ENCODE measurements at places on chromosomes 1 and 21.

DNA sequence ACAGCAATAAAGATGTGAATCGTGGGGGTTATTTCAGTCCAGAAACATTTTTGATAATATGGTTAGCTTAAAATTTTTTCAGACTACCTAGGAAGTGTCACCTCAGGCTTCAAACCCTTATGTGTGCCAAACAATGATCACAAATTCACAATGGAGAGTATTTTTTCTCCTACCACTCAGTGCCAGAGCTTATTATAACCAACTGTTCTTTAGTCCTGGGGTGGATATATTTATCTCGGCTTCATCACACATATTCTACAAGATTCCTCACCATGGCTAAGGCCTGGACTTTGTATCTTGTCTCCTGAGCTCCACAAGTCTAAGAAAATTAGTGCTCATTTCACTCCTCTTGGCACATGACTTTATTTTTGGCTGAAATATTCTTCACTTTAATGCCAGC is 629.1 kb downstream of the RWDD3 start:
- no peak for DNase-seq

- DNase-seq = no peak
Observed at GRCh38 chr1:204568576-204569315, 52.5 kb downstream of the MDM4 start.

- DNase-seq = no peak
Observed at GRCh38 chr1:180945151-180945550, 32.5 kb downstream of the KIAA1614 start.

GRCh38 chr1:77316006-77316405 is 34.2 kb downstream of the AK5 start:
- no peak for DNase-seq

DNA sequence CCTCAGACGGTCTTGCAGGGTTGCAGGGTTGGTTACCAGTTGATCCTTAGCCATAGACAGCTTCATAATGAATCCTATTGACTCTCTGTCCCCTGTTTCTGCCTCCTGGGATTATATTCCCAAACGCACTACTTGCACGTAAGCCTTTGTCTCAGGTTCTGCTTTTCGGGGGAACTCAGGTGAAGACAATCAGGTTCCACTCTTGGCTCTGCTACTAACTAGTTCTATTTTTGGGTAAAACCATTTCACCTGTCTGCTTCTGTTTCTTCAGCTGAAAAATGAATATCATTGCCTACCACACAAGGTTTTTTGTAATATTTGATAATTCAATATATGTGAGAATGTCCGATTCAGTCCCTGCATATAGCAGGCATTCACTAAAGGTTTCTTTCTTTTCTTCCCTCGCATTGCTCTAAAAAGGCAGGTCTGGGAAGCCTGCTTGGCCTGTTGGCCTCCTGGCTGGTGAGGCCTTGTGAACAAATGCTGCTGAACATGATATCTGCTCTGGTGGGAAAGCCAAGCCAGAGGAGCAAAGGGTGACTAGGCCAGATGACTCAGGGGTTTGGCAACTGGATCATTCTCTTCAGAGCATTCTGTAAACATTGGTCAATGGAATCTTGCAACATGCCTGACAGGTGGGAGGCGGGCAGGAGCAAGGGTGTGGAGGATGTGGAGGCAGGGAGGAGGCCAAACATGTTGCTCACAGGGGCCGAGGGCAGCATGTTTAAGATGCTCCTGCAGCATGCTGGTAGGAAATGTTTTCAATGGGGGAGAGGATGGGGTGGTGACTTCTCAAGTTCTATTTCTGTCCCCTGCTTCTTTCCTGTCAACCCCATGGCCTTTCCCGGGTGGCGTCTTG is 23.8 kb downstream of the IER5 start:
- no peak for DNase-seq

DNA sequence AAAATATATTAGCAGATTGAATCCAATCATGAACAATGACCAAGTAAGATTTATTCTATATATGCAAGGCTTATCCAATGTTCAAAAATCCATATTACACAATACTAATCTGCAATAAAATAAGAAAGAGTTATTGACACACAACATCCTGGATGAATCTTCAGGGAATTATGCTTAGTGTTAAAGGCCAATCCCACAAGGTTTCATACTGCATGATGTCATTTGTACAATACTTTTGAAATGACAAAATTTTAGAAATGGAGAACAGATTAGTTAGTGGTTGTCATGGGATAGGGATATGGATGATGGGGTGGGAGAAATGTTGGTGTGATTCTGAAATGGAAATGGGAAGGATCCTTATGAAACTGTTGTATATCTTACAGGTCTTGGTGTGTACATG is 425.7 kb downstream of the SIPA1L2 start:
- no peak for DNase-seq

DNA sequence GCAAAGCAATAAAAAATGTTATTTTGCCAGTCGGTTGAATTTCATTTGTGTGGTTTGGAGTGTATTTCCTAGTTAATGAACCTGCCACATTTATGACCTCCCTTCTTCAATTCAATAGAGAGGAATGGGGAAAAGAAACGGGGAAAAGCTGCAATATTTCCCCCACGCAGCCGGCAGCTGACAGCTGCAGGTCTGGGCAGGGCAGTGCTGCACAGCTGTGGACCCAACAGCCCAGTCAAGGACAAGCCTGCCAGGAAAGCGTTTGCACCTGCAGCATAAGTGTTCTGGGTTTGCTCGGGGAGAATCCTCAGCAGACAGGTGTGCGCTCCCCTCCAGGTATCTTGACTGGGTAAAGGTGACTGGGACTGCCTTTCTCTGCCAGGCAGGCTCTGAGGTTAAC is 53.4 kb downstream of the FBXO2 start:
- no peak for DNase-seq

DNA sequence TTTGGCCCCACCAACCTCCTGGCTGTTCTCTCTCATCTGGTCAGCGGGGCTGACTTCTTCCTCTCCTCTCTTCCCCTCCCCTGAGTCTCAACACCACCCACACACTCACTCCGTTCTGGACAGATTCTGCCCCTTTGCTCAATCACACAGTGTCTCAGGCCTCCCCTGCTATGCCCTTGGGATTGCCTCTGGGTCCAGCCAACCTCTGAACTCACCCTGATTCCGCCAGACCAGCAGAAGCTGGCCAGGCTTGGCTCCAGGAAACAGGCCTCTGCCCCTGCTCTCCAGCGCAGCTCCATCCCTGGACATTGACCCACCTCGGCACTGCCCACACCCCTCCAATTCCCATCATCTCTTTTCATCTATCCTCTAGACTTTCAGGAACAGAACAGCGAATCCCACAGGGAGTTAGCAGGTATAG is 22.1 kb downstream of the AHDC1 start:
- no peak for DNase-seq

- no peak for DNase-seq
Observed at GRCh38 chr1:185645162-185645640, 89.0 kb upstream of the HMCN1 start.

DNA sequence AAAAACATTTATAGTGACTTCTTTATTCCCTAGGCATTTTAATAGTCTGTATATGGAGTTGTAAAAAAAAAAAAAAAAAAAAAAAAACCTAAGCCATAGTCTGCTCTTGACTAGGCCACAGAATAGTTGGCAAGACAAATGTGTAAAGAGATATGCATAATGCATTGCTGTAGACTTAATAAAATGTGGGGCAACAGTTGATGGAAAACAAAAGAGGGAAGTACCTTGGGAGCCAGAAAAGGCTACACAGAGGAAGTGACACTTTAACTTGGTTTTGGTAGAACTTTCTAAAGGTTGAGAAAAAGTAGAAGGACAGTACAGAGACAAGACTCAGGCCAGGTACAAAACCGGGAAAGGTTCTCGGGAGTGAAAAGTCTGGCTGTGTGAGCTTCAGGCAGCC is 802.9 kb upstream of the ADAMTS5 start:
- DNase-seq = no peak

- no peak for DNase-seq
Observed at GRCh38 chr1:29482064-29482463, 245.7 kb downstream of the PTPRU start.

Measured in hypothalamus (tissue), 51 donors.